Left forelimb (tissue), 1 donor: ENCODE measurements at places on chromosomes 12 and 14.

DNA sequence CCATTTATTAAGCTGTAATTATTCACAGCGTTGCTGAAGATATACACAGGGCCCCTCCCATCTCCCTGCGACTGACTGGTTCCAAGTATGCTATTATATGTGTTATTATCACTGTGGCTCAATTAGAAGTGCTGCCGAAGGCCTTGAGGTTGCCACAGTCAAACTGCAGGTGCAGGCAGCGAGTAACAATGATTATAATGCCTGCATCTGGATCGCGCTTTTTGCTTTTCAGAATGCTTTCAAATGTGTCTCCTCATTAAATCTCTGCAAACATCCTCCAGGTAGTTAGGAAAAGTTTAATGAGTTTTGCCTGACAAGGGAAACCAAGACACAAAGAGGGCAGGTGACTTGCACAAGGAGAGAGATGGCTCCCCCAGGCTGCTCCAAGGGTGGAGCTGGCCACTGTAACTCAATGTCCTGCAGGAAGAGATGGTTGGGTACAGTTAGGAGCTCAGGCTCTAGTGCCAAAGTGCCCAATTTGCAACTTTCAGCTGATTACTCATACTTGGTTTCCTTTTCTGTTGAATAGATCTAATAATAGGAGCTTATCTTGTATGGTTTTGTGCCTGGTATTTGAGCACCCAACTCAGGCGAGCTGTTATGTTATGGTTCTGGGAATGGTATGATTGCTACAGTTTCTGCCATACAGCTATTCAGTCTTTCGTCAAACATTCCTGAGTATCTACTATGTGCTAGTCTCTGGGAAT is 1.7 kb upstream of the SYNE3 start:
- DNase-seq, result no peak

- no peak for DNase-seq
Measured at GRCh38 chr14:35956376-35957085, 130.4 kb downstream of the BRMS1L start.

GRCh38 chr12:15216036-15216889 is 5.0 kb downstream of the RERG start:
- DNase-seq, result no peak

DNA sequence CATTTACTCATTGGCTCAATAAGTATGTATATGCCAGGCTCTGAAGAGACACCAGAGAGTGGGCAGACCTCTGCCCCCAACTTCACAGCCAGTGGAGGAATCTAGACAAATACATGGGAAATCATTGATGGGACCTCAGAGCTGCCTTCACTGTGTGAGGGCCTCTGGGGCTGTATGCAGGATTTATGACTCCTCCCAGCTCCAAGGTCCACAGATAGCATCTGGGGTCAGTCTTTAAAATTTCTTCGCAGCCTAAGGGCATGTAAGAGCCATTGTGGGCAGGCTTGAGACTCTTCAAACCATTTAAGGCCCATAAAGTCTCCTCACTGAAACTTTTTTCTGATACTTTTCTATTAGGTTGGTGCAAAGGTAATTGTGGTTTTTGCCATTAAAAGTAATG is 125.5 kb downstream of the SPTSSA start:
- no peak for DNase-seq

- DNase-seq, result no peak
Measured at GRCh38 chr12:14828892-14829291, 14.4 kb downstream of the ART4 start.

DNA sequence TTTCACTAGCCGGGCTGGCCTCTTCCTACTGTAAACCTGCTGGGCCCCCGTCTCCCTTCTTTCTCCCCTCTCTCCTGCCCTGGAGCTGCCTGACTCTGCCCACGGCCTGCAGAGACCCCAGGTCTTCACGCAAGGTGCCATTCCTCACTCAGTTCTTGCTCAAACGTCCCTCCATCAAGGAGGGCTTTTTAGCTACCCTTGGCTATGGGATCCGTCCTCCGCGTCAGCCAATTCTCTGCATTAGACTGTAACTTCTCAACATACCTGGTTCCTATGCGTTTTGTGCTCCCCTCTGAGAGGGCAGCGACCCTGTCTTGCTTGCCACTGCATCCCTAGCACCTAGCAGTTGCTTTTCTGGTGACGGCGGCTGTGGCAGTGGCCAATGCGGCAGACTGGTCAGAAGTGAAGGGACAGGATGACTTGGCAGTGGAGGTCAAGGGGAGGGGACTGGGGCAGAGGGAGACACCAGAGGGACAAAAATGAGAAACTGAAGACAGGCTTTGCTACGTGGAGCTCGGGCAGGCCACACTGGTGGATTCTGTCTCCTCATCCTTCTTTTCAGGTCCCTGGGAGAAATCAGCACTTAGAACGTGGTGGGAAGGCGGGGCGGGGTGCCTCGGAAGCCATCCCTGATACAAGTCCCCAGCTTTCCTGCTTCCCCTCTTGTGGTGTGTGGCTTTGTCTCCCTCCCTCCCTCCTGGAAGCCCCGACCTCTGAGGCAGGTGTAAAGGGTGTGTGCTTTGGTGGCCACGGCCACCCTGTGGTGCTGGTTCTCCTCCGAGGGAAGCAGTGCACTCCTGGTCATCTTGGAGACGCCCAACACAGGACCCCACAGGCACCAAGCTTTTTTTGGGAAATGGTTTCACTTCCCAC is 1.8 kb downstream of the B3GNT4 start:
- DNase-seq, result no peak

GRCh38 chr12:119758234-119758633 is 90.3 kb downstream of the PRKAB1 start:
- no peak for DNase-seq

GRCh38 chr12:78559416-78559815 is 305.2 kb upstream of the SYT1 start:
- DNase-seq, result no peak

GRCh38 chr14:37591941-37592481 is 3.0 kb downstream of the FOXA1 start:
- DNase-seq, result no peak

GRCh38 chr12:65171073-65171472 is 1.7 kb downstream of the LEMD3 start:
- DNase-seq, result no peak

GRCh38 chr12:114408886-114409851 is 3.2 kb upstream of the TBX5 start:
- peak; percentile 79 for DNase-seq

- DNase-seq, result no peak
Measured at GRCh38 chr14:57136669-57137328, 131.9 kb downstream of the EXOC5 start.

DNA sequence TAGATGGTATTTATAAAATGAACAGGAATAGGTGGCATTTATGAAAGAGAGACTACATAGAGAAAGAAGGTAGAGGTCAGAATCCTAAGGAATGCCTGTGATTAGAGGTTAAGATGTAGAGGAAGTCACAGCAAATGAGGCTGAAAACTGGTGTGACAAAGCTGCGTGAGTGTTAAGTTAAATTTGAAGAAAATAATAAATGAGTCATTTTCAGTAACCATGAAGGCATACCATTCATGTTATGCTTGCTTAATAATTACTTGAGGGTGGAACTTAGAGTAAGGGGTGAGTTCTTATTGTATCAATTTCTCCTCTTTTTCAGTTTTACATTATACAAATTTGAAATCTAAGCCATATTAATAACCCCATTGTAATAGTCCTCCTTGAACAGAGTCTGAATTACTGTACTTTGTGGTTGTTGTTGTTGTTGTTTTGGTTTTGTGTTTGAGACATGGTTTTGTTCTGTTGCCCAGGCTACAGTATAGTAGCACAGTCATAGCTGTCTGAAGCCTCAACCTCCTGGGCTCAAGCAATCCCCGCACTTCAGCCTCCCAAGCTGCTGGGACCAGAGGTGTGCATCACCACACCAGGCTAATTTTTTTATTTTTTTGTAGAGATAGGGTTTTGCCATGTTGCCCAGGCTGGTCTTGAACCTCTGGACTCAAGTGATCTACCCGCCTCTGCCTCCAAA is 761.5 kb downstream of the GALC start:
- no peak for DNase-seq

GRCh38 chr14:23445773-23446172 is 10.3 kb upstream of the MYH7 start:
- no peak for DNase-seq

GRCh38 chr12:97276661-97277429 is 185.8 kb upstream of the RMST start:
- DNase-seq, result no peak

DNA sequence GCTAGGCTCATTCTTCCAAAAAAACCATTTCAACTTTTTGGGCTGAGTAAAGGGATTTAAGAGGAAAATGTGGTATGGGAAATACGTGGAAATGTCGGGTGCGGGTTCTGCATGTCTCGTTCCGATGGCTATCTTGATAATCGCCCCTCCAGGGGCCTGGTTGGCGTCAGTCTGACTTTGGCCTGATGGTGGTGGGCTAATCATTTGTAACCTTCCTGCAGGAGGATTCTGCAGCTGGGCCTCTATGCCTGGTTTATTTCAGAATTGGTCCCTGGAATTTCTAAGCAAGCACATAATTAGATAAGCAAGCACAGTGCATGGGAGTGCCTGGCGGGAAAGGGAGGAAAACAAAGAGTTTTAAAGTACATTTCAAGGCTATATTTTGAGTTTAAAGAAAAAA is 14.8 kb upstream of the SLC4A8 start:
- no peak for DNase-seq

DNA sequence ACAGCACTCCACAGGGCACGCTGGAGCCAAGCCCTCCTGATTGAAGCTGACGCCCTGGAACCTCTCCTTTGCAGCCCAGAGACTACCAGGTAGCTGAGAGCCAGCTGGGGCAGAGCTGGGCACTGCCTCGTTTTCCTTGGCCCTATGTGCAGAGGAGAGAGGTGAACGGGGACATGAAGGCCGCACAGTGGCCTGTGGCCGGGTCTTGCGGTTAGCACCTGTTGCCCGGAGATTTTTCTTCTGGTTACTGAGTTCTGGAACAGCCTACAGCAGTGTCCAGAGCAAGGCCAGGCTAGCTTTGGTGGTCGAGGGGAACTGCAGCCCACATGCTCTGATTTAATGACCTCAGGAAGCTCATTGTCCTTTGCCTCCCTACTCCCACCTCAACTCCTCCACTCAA is 201.3 kb upstream of the PRMT8 start:
- no peak for DNase-seq

- no peak for DNase-seq
Measured at GRCh38 chr14:67515386-67516079, 17.6 kb upstream of the PLEKHH1 start.

GRCh38 chr12:105820429-105821125 is 318.2 kb downstream of the NUAK1 start:
- DNase-seq, result no peak

DNA sequence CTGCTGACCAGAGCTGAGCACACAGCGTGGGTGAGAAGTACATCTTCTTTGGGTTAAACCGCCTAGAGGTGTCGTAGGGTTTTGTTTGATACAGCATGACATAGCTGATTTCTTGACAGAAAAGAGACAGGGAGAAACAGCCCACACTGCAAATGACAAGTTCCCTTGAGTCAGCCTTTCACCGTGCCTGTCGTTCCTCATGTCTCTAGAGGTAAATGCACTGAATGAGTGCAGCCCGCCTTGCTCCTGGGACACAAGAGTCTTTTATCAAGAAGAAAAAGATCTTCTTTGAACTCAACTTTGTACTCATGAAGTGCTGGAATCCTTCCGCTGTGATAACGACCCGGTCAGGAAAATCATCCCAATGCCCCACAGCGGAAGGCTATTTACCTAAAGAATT is 77.6 kb downstream of the TMEM132D start:
- no peak for DNase-seq

DNA sequence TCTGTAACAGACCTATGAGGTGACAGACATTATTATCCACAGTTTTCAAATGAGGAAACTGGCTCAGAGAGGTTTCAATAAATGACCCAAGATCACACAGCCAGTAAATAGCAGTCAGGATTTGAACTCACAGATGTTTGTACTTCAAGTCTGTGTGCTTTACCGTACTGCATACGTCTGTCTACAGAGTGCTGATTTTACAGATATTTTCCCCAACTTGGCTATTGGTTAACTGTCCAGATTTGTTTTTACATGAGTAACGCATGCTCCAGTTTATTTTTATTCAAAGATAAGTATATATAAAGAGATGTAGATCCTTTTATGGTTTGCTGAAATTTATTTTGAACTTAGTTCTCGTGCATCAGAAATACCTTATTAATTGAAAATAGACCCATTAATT is 65.7 kb upstream of the SLC38A2 start:
- no peak for DNase-seq

DNA sequence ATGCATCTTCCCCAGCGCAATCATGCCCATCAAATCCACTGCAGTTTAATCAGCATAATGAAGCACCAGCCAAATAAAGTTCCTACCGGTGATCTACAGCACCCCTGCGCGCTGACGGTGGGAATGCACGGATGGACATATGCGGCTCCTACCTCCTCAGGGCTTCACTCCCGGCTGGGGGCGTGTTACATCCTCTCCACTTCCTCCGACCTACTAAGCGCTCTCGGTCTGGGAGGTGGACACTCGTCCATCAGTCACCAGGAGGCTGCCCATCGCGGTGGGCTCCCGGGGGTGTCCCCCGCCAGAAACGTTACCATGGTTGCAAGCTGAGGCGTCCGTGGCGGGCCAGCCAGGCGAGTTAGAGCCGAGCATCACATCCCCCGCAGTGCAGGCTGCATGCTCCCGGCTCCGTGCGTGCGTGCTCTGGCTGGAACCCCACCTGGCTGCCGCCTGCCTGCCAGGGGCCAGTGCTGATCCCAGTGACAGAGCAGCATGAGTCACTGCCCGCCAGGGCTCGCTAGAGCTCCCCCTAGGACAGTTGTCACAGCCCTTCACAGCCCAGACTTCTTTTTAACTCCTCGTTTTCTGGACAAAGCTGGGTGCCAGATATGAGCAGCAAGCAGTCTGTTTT is 73.0 kb downstream of the CIT start:
- DNase-seq, result peak; percentile 79

DNA sequence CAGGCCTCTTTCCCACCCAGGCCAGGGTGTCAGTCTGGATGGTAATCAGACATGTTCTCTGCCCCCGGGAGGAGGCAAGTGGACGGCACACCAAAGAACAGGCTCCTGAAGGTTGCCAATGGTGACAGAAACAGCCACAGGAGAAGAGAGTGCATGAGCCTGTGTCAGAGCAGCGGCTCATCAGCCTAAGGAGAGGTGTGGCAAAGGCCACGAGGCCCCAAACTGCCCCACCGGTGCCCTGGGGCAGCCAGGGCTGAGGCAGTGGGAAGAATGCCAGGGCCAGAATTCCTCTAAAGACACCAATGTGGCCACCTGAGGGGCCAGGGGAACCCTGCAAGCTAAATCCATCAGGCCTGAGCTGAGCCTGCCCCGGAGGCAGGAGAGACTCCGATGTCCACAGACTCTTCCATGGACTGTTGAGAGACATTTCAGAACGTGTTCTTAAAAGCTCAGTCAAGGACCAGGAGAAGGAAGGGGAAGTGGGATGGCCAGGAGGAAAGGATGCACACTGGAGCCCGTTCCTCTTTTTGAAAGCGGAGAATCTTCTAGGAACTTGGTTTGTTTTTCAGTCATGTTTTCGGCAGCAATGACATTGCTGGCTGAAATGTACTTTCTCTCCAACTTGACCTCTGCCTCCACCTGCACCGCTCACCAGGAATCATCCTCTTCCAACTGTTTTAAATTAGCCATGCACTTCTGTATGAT is 176.3 kb upstream of the FKBP4 start:
- DNase-seq, result no peak
